ENCODE measurements at places on chromosomes 1 and 21.

DNA sequence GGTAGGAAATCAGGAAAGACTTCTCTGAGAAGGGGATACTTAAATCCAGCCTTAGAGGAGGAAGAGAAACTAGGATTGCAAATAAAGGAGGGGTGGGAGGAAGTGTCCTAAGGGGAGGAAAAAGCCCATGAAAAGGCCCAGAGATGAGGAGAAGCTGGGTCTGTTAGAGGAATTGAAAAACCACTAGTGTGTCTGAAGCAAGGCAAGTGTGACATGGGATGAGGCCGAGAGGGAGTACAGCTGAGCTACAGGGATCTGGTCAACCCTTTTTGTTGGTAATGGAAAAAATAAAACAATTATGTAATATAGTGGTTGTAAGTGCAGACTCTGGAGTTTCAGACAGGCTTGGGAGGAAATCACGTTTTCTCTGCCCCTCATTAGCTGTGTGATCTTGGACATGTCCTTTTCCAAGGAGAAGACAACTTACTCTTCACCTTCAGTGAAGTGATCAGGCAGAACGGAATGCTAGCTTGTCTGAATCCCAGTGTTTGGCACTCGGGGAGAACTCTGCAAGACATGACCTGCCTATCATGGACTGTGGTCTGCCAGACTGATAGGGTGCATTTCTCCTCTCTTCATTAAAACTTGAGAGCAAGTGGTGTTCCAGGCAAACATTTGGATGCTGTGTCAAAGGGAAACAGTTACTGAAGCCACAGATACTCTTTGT is 7.4 kb upstream of the S100A10 start:
- no peak for DNase-seq

- DNase-seq, result no peak
Observed at GRCh38 chr1:99806882-99807281, 40.4 kb upstream of the FRRS1 start.

DNA sequence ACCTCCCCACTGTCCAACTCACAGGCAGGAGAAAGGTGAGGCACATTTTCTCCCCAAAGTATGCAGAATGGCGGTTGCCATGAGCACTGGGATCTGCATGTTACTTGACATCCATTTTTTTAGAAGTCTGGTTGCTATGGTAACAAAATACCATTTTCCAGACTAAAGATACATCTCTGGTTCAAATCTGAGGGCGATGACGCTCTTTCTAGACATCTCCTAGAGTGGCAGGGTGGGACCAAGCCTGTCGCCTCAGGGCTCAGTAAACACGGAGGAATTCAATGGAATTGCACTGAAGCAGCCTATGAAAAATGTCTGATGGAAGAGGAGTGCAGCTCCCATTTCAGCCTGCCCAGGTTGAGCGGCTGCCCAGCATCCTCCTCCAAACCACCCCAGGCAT is 21.5 kb upstream of the FAM43B start:
- DNase-seq, result no peak

DNA sequence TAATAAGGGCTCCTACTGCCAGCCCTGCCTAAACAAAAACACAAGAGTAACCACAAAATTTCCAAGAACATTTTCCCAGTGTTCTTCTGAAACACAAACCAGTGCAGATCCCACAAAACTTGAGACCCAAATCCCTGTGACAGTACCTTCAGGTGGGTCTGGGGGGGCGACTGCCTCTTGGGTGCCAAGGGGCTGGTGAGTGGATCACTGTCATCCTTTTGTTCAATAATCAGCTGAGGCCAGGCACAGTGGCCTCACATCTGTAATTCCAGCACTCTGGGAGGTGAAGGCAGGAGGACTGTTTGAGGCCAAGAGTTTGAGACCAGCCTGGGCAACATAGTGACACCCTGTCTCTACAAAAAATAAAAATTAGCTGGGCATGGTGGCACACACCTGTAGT is 87.6 kb downstream of the GLIS1 start:
- no peak for DNase-seq

DNA sequence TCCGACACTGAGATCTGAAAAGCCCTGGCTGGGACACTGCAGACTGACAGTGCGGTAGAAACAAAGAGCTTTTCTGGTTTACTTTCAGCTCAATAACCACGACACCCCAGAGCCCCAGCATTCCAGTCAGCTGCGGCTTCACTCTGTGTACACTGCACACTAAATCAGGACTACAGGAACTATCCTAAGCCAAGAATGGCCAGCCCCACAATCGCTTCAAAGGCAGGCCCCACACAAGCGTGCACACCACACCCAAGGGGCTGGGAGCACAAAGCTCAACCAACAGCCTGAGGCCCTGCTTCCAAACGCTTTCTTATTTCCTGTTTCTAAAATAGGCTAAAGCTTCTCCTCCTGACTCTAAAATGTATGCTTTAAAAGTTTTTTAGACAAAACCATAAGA is 28.4 kb downstream of the URB1 start:
- no peak for DNase-seq

GRCh38 chr1:24861821-24862727 is 68.0 kb downstream of the RUNX3 start:
- no peak for DNase-seq

DNA sequence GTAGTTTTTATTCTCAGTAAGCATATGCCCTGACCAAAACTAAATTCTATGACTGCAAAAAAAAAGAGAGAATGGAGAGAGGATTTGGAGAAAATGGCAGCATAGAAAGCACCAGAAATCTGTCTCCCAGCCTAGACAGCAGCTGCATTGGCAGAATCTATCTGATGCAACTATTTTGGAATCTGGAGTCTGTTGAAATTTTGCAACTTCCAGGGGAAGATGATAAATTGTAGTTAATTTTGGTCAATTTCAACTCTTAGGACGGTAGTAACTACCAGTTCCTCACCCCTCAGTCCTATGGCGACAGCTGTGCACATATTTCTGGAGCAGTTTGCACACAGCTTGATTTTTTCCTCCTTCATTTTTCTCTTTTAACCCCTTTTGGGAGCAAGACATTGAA is 10.9 kb downstream of the EXO5 start:
- no peak for DNase-seq

- no peak for DNase-seq
Observed at GRCh38 chr1:33718186-33718585, 145.7 kb upstream of the HMGB4 start.

- DNase-seq, result no peak
Observed at GRCh38 chr1:36148821-36149236, 457 bp downstream of the TRAPPC3 start.

DNA sequence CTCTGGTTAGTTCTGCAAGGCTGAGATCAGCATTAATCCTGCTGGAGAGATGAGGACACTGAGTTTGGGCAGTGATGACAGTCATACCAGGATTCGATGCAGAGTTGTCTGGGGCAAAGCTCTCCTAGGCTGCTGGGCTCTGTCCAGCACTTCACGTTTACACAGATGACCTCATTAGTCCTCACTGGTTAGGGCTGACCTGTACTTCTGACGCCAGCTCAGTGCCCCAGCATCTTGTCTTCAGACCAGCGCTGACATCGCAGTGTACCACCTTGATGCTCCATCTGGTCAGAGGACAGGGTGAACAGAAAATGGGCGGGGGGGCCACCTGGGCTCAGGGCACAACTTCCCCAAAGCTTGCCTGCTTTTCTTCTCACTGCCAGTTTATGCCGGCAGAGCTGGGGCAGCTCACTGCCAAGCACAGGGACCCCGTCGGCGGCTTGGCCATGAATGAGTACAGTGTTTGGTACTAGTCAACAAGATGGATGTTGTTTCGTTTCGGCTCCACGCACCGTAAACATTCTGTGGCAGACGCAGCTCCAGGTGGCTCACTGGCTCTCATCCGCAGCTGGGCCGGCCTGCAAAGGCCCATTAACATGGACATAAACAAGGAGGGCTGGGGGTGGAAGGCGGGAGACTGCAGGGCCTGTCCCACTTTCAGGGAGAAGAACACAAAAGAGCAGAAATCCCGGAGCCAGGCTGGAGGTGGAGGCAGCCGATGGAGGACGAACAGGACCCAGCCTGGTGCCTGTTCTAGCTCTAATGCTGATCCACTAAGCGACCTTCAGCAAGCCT is 118.7 kb downstream of the GLIS1 start:
- no peak for DNase-seq

- no peak for DNase-seq
Observed at GRCh38 chr1:1598051-1598719, 1.8 kb downstream of the FNDC10 start.

DNA sequence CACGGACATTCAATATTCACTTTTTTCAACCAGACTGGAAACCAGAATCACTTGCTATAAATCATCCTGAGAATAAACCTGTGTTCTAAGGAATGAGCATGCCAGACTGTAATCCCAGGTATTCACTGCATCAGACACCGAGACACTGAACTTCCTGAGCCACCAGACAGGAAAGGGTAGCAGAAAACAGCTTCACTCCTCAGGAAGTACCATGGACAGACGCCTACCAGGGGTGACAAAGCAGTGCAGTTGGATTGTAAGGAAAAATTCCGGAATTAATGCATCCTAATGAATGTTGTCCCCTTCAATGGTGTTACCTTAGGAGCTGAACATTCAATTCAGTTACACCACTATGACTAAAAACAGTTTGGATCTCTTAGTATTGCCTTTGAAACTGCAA is 156.1 kb downstream of the PIGK start:
- no peak for DNase-seq

DNA sequence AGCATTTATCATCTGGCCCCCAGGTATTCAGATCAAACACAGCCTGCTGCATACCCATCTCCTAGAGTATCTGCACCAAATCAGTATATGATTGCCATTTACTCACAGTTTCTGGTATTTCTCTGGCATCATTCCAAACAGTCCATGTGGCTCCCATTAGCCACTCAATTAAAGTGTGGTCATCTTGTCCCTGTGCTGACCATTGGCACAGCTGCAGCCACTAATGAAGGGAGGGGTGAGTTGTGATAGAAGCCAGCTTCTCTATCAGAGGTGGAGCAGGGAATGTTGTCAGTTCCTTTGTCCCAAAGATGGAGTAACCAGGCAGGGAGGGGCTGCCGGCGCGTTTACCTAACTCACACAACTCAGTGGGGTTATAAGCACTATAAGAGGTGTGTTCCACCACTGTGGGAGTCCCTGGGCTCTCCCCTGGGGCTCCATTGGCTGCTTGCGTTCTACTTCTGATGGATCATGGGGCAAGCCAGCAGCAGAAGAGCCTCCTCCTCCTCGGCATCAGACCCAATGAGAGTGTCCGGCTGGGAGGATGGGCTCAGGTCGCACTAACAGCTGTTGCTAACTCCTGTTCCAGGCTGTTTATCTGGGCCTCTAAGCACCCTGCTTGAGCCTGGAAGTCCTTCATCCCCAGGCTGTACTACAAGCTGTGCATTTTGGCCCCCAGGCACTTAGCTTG is 108.6 kb downstream of the GDAP2 start:
- DNase-seq, result no peak

GRCh38 chr1:31182352-31182751 is 57.3 kb downstream of the NKAIN1 start:
- DNase-seq, result peak; percentile 26

GRCh38 chr1:167739752-167740151 is 18.0 kb downstream of the MPZL1 start:
- no peak for DNase-seq

- DNase-seq, result no peak
Observed at GRCh38 chr1:201631037-201631436, 92.1 kb downstream of the NAV1 start.

DNA sequence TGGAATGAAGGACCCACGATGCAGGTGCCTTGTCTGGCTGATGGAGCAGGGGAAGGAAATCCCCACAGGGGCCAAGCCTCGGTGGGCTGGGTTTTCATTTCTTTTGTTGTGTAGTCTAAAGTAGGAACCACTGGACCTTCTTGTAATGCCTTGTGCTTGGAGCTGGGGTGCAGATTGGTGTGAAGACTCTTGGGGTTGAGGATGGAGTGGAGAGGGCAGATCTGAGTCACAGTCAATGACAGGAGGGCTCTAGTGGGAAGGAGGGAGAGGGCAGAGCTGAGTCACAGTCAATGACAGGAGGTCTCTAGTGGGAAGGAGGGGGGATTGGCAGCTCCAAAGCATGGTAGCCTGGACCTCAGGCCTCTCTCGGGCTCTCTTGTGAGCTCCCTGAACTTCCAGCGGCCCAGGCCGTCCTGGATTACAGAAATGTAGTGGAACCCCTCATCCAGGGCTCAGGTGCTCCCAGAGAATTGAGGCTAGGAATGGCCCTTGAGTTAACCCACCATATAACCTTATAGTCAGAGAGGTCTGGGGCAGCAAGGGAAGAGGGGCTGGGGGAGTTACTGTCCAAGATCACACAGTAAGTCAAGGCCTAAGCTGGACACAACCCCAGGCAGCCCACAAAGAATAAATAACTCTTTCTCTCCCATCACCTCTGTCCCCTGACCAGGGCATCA is 313.8 kb downstream of the MATN1 start:
- no peak for DNase-seq

DNA sequence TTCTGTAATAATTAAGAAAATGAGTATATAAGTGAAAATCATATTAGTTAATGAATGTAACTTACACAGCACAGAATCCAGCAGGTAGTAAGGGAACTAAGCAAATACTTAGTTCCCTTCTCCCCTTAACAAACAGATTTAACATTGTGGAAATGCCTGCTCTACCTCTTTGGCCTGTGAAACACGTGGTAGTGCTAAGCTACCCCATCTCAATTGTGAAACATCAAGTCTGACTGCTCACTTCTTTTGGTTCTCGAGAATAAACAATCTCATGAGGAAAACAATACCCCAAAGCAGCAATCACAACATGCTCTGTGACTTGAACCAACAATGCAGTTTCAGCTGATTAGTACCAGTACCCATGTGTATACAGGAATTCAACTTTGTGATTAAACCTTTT is 4.7 kb downstream of the MYSM1 start:
- DNase-seq, result no peak

DNA sequence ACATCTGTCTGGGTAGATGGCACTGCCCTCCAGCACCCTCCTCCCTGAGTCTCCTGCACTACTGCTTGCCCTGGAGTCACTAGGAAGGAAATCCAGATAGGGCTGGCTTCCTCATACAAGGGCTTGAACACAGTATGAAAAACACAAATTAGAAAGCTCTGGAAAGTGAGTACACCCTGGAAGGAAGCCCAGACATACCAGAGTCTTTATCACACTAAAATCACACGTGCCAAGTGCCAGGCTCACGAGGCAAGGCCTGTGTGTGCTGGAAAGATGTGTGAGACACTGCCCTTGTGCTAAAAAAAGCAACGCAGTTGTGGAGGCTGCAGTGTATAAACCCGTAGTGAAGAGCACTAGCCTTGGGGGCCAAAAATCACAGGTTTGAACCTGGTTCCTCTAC is 28.3 kb upstream of the S100A7 start:
- DNase-seq, result no peak

DNA sequence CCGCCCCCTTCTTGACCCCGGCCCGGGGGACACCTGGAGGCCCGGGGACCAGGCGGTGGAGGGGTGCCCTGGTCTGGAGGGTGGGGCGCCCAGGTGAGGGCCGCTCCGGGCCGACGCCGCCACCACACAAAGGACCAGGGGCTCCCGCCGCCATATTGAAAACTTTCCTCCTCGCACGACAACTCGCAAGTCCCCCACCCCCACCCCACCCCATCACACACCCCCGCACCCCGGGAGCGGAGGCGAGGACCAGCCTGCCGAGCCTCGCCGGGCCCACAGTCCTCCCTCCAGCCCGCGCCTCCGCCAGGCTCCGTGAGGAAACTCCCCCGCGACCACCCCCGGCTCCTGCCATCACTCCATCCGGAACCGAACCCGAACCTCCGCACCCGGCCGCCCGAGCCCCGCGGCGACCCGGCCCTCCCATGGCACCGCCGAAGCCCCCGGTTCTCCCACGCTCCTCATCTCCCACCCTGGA is 733 bp downstream of the KDM5B start:
- DNase-seq, result no peak

Measured in stimulated activated CD8-positive, alpha-beta memory T cell treated with anti-CD3 and anti-CD28 coated beads, Interleukin-15, amount 100 ng/mL, for 24 hours (primary cell).